ENCODE measurements at places on chromosomes 6 and 20.

DNA sequence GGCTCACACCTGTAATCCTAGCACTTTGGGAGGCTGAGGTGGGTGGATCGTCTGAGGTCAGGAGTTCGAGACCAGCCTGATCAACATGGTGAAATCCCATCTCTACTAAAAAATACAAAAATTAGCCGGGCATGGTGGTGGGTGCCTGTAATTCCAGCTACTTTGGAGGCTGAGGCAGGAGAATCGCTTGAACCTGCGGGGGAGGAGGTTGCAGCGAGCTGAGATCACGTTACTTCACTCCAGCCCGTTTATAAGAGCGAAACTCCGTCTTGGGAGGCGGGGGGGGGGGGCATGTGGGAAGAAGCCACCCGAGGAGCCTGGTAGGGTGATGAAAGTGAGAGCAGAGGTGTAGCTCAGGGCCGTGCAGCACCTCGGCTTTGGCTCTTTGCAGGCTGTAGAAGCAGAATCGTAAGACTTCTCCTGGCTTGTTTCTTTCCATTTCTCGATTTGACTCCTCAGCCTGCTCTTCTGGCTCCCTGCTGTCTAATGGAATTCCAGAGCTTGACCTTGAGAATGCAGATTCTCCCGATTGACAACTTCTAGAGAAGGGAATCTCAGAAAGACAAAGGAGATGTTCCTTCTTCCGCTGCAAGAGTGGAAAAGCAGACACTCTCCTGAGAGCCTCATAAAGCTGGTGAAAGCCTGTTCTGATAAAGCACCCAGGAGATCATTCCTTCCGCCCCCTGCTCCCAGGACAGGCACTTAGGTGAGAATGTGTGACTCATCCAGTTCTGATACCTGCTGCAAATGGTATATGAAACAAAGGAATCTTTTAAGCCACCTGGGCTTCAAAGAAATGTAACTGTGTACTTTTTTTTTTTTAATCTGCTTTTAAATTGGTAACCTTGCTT, 26.0 kb upstream of the PPP1R16B start:
- no peak for DNase-seq

DNA sequence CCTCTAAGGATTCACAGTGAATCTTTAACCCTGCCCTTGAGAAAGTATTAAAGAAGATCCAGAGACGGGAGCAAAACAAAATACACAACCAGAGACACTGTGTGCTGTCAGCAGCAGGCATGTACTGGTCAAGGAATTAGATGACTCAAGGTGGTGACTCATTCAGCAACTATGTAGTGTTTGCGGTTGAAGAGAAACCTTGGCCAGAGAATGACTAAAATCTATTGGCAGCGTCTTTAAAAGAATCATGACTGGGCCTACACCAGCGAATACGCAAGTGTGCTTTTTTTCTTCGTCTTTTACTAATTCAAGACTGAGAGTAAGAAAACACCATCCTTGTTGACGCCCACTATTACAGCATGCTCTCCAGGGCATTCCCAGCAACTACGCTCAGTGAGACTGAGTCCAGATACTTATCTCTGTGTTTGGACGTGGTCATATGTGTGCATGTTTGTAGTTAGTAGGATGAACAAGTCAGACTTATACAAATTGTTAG, 72.4 kb upstream of the BACH2 start:
- DNase-seq = no peak

GRCh38 chr20:32681175-32682084, 7.7 kb upstream of the C20orf203 start:
- DNase-seq = peak; percentile 33

- no peak for DNase-seq
Measured at GRCh38 chr20:54267483-54268003, 59.7 kb downstream of the PFDN4 start.

DNA sequence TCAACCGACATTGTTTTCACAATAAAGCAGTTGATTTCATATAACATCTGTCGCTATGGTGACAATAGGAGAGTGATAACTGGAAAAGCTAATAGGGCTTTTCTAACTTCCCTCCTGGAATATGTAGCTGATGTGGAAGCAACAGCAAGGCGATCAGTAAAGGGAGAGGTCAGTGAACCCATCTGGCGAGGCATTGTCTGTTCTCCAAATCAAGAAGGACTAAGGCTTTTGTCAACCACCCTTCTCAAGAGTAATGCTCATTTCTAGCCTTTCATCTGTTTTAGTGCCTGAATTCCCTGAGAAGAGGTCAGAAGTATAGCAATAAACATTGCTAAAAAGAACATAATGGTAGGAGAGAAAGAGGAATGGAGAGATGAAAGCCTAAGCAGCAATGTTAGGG, 201.3 kb downstream of the AKAP7 start:
- DNase-seq = no peak

- no peak for DNase-seq
Measured at GRCh38 chr6:156961282-156961892, 184.2 kb downstream of the ARID1B start.

- no peak for DNase-seq
Measured at GRCh38 chr20:18052856-18053255, 4.9 kb downstream of the OVOL2 start.

GRCh38 chr6:44004625-44005506, 122.4 kb downstream of the MRPL14 start:
- DNase-seq = no peak

- no peak for DNase-seq
Measured at GRCh38 chr20:38152175-38152620, 12.9 kb downstream of the TGM2 start.

Data from NCI-H187 (cell line).